ENCODE measurements at places on chromosomes 16 and 17.

DNA sequence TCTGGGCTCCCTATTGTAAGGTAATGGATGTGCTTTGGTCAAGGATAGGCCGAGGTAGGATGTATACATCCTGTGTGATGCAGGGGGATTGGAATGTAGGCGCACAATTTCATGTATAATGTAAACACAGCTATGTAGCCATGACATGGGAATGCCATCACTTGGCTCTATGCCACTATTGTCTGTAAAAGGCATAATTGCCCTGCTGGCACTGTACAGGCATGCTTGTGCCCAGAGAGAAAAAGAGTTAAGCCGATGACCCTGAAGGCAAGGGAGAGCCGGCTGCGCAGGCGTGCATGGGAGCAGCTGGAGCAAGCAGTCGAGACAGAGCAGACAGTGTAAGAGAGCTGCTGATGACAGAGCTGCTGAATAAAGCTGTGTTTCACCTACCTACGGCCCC, 212.5 kb upstream of the CPHXL start:
- DNase-seq, result no peak

- DNase-seq, result no peak
These were observed 49.3 kb upstream of the WSB1 start for GRCh38 chr17:27244491-27245223.

- DNase-seq, result no peak
These were observed 42.6 kb downstream of the TENT4B start for GRCh38 chr16:50195756-50196155.

DNA sequence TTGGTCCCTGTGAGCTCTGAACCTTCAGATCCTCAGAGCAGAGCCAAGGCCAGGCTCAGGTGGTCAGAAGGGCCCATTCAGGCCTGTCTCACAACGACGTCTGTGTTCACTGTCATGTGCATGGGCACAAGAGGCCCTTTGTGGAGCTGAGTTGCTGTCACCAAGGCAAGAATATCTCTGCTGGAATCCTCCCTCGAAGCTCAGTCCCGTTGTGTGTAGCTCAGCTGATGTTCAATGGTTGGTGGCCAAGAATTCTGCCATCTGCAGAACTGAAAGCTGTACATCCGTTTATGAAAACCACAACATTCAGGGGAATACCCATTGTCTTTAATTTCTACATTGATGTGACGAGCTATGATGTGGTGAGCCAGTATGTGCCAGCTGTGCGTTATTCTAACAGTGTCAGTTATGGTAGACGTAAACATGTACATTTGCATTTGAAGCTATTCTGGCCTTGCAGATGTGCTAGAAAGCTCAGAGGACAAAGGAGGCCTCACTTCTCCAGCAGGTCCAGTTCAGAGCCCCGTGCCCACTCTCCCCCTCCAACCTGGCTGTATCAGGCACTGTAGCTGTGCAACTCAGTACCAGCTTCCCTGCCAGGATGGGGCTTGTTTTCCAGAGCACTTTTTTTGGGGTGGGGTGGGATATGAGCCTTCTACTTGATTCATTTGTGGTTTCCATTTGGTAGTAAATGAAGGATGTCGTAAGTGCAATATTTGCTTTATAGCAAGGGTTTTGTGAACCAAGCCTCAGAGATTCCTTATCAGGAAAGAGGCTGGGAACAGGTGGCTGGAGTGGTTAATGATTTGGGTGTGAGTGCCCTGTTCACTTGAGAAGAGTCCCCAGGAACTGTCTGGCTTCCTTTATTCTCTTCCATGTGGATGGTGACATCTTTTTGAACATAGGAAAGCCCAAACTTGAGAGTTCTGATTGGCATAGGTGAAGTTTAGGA, 56.1 kb downstream of the B9D1 start:
- DNase-seq, result no peak

GRCh38 chr16:12130691-12131290, 154.3 kb downstream of the SNX29 start:
- DNase-seq, result no peak

DNA sequence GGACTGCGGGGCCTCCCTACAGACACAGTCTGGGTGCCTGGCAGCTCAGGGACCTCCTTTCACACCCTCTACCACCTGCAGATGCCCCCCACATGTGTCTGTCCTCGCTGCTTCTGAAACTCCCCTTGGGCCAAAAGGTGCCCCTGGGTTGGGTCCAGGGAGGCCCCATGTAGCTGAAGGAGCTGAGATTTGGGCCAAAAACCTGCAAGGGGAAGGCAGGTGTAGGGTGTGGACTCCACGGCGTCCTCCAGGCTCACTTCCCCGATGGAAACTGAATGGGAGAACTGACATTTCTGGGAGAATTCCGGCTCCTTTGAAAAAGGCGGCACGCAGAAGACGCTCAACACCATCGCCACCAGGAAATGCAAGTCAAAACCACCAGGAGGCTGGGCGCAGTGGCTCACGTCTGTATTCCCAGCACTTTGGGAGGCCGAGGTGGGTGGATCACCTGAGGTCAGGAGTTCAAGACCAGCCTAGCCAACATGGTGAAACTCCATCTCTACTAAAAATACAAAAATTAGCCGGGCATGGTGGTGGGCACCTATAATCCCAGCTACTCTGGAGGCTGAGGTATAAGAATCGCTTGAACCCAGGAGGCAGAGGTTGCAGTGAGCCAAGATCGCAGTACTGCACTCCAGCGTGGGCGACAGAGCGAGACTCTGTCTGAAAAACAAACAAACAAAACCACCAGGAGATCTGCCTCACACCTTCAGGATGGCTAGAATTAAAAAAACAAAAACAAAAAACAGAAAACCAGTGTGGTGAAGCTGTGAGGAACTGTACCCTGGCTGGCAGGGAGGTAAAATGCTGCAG, 13.2 kb upstream of the BAIAP2 start:
- DNase-seq, result no peak

DNA sequence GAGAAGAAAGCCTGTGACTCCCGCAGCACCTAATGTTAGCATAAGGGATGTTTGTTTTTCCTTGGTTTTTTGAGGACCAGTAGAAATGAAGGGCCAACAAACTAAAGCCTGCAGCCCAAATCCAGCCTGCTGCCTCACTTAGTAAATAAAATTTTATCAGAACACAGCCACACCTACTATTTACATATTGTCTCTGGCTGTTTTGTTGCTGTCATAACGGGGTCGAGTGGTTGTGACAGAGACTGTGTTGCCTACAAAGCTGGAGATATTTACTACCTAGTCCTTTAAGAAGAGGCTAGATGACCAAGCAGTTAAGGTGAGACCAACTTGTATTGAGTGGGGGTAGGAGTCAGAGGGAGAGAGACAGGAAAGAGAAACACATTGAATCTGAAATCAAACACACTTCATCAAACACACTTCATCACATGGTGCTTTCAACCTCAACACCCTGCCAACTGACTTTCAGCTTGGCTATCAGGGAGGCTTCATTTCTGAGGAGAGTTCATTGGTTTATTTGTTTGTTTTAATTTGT, 546.3 kb upstream of the CDH11 start:
- no peak for DNase-seq

DNA sequence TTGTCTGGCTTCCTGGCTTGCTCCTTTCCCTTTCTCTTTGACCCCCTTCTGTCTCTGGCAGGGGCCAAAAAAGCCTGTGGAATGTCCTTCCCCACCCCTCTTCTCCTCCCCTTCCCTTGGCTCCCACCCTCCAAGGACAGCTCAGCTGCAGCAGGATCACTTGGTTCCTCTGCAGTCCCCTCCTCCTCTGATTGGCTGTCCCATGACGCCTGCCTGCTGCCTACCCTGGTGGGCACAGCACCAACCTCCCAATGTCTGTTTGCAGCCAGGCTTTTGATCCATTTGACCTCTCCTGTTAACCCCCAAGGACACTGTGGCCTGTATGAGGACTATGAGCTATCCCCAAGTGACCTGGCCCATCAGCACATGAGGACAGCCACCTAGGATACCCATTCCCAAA, 14.8 kb upstream of the MTMR4 start:
- no peak for DNase-seq

- no peak for DNase-seq
These were observed 22.6 kb downstream of the SRCAP start for GRCh38 chr16:30721606-30722005.

DNA sequence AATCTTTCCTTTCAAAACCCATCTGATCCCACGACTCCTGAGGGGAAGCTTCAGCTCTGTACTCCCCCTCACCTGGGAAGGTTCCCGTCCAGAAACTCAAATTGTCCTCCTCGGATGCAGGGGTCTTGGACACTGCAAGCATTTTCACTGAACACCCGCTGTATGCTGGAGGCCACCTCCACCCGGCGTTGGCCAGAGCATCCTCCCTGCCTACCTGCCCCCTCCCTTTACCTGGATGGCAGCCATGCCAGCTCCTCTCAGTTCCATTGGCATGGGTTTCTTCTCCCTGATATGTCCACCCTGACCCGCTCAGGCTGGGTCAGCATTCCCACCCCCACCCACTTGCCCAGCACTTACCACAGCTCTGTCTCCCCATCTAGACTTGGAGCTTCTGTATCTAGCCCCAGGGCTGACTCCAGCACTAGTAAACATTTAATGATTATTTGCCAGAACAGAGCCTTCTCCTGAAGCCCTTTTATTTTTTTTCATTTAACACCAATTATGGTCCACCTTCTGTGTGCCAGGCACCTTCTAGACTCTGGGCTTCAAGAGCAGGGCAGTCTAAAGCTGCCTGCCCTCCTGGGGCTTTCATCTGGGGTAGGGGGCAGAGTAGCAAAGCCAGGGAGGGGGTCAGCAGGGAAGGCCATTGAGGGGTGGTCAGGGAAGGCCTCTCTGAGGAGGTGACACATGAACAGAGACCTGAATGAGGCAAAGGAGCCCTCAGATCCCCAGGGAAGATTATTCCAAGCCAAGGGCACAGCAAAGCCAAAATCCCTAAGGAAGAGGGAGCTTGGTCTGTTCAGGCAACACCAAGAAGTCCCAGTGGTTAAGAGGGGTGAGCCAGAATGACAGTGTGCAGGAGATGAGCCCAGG, 8.9 kb upstream of the KRT19 start:
- DNase-seq, result no peak

DNA sequence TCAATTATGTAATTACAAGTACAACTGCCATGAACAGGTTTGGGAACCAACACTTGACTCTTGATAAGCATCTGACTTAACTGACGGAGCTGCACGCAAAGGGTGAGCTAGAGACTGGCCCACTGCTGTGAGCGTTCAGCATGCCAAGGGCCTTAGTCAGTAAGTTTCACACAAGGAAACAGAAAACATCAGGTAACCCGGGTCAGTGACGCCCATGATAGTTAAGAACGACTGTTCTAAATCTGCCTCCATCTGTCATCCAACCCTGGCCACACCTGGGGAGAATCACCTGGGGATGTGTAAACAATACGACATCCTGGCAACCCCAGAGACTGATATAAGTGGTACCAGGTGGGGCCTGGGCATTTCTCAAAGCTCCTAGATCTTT, 12.3 kb downstream of the SMIM5 start:
- DNase-seq, result no peak

GRCh38 chr16:70709457-70709856, 23.6 kb upstream of the MTSS2 start:
- no peak for DNase-seq

DNA sequence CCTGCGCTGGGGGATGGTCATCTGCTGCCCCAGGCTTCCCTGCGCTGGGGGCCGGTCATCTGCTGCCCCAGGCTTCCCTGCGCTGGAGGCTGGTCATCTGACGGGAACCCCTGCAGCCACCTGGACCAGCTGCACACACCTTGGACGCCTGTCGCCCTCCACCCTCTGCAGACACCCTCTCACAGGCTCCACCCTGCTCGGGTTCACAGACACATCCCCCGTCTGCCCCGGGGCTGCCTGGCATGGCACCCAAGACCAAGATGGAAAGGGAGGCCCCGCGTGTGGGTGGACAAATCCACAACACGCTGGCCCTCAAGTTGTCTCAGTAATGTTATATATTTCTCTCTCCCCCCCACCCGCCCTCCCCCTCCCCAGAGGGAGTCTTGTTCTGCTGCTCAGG, 89.6 kb downstream of the ANKRD11 start:
- DNase-seq, result no peak

DNA sequence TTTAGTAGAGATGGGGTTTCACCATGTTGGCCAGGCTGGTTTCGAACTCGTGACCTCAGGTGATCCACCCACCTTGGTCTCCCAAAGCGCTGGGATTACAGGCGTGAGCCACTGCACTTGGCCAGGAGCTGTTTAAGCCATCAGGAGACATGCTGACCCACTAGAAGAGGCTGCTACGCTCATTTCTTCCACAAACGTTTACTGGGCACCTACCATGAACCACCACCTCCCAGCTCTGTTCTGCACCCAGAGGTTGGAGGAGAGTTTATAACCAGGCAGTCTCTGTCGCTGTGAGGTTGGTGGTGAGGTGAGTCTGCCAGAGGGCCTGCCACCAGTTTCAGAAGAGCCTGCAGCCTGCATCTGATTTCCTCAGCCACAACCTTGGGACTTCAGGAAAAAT, 51.8 kb downstream of the SF3B3 start:
- no peak for DNase-seq

Measured in stimulated activated CD4-positive, alpha-beta T cell treated with anti-CD3 and anti-CD28 coated beads, Interleukin-1b, Interleukin-23, amount 100 ng/mL, for 4 hours (primary cell).